ENCODE measurements at places on chromosomes 16 and 17. TPM values are rescaled to one million over a fixed set of nuclear protein-coding genes. Genes with fewer than 3 reads are reported as not detected.

KRT33B gene
- not detected for total RNA-seq

- peak; percentile 69 for DNase-seq
Measured at GRCh38 chr17:48153691-48154358, 46.3 kb downstream of the SNX11 start.

TNFRSF17 gene
- 0.22 TPM for total RNA-seq

PRSS27 gene
- total RNA-seq, result 2.1 TPM

DNA sequence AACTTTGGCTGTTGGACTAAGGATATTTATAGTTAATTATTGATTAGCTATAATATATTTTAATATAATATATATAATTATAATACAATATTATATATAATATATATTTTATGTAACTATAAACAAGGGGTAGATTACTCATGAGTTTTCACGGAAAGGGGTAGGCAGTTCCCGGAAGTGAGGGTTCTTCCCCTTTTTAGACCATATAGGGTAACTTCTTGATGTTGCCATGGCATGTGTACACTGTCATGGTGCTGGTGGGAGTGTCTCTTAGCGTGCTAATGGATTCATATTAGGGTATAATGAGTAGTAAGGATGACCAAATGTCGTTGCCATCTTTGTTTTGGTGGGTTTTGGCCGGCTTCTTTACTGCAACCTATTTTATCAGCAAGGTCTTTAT, 315.6 kb downstream of the WWOX start:
- no peak for DNase-seq

IRX3 gene
- 4.2 TPM for total RNA-seq

- no peak for DNase-seq
Measured at GRCh38 chr16:77414752-77415231, 20.0 kb downstream of the ADAMTS18 start.

DNA sequence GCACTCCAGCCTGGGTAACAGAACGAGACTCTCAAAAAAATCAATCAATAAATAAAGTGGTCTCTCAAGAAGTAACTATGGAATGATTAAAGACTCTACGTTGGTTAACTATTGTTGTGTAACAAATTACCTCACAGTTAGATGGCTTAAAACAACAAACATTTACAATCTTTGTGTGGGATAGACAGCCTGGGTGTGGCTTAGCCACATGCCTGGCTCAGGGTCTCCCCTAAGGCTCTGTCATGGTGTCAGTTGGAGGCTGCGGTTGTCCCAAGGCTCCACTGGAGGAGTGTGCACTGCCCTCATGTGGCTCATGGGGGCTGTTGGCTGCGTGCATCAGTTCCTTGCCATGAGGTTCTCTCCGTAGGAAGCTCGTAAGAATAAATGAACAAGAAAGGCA, 294.5 kb downstream of the SNX29 start:
- DNase-seq, result no peak

- no peak for DNase-seq
Measured at GRCh38 chr16:90018297-90018651, 982 bp downstream of the DBNDD1 start.
